ENCODE measurements at places on chromosomes 12 and 14.

DNA sequence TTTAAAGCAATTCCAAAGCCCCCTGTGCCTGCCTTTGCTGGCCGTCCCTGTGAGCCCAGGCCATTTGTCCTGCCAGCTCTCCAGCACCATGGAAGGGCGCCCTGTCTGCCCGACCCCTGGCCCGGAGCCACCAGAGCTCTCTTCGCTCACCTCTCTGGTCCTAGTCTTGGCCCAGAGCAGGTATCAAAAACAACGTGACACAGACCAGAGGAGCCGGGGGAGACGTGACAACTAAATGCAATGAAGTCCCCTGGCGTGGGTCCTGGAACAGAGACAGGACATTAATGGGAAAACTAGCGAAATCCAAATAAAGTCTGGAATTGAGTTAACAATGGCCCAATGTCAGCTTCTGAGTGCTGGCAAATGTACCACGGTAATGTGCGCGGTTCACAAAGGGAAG, 83.2 kb upstream of the DIO3 start:
- DNase-seq, result no peak

GRCh38 chr14:61322011-61322798, 826 bp downstream of the PRKCH start:
- no peak for DNase-seq

GRCh38 chr12:57539-57938, 9.0 kb upstream of the IQSEC3 start:
- no peak for DNase-seq

DNA sequence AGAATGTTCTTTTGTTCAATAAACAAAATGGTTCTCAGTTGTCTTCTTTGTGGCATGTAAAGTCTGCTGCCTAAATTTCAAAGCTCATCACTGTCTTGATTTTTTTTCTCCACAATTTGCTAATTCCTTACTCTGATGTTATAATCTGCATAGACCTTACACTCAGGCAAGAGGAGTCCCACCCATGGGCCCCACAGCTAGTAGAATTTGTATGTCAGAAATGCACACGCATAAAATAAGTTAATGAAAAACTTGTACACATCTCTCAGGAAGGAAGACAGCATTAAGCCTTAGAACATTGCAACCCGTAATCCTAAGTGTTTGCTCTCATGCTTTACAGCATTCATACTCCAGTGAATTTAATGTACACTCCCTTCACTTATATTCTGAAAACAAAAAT, 280.8 kb downstream of the ATXN7L3B start:
- DNase-seq, result no peak

GRCh38 chr14:104965561-104966231, 12.5 kb downstream of the AHNAK2 start:
- DNase-seq, result no peak

- no peak for DNase-seq
Measured at GRCh38 chr14:96126339-96126782, 78.3 kb upstream of the BDKRB2 start.

DNA sequence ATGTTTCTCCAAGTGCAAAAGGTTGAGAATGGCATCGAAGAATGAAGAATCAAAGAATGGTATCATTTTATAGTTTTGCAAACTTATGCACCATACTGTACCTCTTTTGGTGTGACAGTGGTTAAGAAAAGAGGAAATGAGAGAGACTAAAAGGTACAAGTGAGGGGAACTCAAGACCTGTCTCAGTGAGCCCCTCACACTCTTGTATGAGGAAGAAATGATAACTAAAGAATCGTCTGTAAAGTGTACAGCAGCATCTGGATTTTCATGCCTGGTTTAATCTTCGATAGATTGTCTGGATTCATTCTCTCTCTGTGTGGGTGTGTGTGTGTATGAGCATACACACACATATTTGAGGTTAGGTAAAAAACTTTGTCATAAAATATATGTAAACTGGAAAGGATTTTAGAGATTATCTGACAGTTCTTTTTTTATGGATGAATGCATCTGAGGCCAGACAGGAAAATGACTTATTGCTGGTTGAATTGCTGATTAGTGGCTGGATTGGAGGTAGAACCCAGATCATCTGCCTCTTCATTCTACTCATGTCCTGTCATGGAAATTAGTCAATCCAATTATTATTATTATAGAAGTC, 16.0 kb upstream of the SLC38A2 start:
- no peak for DNase-seq

DNA sequence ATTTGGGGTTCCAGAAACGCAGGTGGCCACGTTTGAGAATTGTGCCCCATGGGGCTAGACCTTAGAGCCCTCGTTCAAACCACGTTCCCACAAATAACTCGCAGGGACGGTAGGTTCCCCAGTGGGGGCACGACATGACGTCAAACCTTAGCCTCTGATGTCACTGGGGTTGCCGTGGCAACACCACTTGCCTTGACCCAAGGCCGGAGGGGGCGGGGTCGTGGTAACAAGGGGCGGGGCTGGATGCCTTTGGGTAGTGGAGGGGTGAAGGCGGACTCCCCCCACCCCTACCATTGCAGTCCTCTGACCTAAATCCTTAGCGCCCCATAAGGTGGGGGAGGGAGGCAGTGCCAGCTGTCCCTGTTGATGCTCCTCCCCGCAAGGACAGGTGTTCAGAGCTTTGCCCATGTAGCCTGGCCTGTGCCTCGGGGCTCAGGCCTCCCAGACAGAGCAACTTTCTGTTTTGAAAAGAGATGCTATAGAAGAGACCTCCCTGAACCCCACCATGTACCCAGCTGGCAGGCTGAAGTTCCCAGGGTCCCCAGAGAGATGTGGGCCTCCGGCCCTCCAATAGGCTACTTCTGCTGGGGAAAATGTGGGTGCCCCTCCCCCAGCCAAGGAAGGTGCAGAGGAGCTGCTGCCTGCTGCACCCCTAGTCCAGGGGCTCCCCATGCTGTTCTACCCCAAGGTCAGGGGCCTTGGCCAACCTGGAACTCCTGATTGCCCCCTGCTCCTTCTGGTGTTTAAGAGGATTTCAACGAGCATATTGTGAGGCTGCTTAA, 1.9 kb downstream of the FAM222A start:
- no peak for DNase-seq

DNA sequence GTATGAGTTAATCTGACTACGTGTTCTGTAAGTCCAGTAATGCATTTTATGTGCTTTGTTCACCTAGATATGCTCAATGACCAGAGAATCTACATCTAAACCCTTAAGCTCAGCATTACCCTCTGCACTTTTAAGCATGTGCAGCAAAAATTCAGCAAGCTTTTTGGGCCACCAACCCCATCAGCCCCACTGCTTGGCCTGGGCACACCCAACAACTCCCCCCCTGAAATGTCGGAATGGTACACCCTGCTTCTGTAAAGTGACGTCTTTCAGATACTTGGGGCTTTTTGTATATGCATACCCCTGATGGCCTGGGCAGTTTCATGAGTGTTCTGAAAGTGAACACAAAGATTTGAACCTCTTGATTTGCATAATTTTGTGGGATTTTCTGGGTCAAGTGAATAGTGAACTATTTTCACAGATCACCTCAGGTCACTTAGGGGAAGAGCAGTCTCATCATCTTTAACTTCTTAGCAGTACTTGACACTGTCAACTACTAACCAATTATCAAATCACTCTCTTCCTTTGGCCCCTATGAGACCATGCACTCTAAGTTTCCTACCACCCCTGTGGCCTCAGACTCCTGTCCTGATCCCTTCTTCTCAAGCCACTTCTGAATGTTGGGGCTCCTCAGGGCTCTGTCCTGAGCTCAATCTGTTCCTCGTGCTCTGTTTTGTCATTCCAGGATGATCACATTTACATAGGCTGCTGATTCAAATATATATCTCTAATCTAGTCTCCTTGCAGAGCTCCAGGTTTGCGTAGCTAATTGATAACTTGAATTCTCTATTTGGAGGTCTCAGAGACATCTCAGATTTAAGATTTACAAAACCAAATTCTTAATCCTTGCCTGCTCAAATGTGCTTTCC, 36.3 kb upstream of the PPM1A start:
- DNase-seq, result no peak

GRCh38 chr12:47611906-47612305, 93.9 kb downstream of the RPAP3 start:
- DNase-seq, result no peak
